Lower lobe of right lung (tissue), 2 donors: ENCODE measurements at places on chromosomes 11 and 22. TPM values are rescaled to one million over a fixed set of nuclear protein-coding genes. Genes with fewer than 3 reads are reported as not detected.
A peak's percentile ranks its signal among the peaks of the same experiment; 100 is the strongest.

GPHA2 gene
- not detected for total RNA-seq

DNA sequence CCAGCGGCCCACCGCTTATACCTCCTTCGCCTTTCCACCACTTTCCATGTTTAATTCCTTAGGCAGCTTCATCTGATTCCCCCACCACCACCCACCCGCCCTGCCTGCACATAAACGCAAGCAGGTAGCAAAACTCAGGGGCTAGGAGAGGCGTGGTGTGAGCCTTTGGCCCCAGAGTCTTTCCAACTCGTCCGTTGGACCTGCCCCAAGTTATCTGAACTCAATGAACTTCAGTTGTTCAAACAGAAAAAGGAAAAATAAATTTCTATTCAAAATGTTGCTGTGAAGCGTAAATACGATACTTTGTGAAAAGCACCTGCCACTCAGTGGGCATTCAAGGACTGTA lies 814 bp upstream of the CDON start:
- DNase-seq: no peak

- peak; percentile 56 for DNase-seq
Observed at GRCh38 chr11:2791521-2792380, 92.0 kb upstream of the KCNQ1OT1 start.

MRGPRF gene
- total RNA-seq: 11.5 TPM

B4GALNT4 gene
- 0.38 TPM for total RNA-seq

DNA sequence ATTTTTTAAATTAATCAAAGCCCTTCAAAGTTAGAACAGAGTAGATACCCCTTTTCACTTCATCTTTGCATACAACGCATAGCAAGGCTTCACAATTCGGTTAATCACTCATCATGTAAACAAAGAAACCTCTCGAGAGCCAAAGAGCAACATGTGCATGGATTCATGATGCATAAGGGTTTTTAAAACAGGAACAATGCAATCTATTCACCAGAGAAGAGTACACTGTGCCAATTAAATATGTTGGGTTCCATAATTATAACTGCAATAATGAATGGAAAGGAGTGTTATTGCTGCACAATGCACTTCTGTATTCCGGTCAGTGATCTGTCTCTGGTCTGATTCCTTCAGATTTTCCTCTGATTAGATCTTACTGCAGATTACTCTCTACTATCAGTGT lies 45.3 kb downstream of the CADM1 start:
- DNase-seq: no peak

GRCh38 chr11:66126064-66126463 lies 56.0 kb downstream of the PACS1 start:
- no peak for DNase-seq

GRCh38 chr22:37241351-37242142 lies 2.5 kb downstream of the RAC2 start:
- DNase-seq: peak; percentile 60

- no peak for DNase-seq
Observed at GRCh38 chr11:86938203-86938899, 16.8 kb downstream of the FZD4 start.

- no peak for DNase-seq
Observed at GRCh38 chr11:43779306-43779705, 98.8 kb downstream of the HSD17B12 start.

CSRP3 gene
- total RNA-seq: not detected

TEX54 gene
- not detected for total RNA-seq

DNA sequence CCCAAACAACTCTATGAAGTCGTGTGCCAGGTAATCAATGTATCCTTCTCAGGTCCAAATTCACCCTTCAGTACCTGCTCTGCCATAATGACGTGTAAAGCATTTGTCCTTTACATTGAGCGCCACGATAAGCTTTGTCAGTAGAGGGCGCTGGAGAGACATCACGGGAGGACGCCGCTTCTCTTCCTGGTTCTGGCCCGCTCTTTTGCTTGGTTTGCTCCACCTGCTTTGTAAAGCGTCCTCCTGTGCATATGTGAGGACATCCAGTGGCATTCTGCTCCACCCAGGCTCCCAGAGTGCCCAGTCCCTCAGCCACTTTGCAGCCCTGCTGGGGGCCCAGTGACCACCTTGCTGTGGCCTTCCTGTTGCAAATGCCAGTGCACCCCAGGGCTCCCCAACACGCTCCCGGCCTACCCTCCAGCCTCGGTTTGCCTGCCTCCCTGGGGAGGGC lies 61.1 kb downstream of the WT1 start:
- no peak for DNase-seq

DNA sequence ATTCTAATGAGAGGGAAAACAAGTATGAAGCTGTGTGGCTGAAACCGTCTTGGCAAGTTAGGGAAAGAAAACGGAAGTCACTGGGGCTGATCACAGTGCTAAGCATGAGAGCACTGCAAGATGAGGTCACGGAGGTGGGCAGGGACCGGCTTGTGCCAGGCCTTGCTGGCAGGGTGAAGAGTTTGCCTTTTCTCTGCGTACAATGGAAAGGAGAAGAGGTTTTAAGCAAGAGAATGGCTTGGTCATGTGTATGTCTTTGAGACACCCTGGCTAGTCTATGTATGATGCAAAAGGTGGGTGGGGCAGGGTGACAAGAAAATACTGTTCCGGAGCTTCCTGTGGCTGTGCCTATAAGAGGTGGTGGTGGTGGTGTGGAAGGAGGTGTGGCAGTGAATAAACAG lies 567.9 kb downstream of the NTM start:
- peak; percentile 60 for DNase-seq

DNA sequence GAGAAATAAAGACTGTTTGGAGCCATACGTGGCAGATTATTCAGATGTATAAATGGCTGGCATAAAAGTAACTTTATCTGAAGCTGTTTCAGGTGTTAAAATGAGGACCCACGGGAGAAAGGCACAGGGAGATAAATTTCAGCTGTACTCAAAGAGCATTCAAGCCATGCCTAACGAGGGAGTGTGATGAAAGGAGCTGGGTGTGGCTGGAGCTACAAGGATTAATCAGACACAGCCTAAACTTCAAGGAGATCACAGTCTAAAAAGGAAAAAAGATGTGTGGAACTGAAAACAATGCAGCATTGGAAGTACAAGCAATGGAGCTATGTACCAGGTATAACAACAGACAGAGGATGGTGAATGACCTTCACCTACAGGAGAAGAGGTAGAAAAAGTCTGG lies 120.8 kb upstream of the APOA1 start:
- no peak for DNase-seq

GRCh38 chr11:25758145-25758661 lies 573.7 kb upstream of the ANO3 start:
- no peak for DNase-seq

DNA sequence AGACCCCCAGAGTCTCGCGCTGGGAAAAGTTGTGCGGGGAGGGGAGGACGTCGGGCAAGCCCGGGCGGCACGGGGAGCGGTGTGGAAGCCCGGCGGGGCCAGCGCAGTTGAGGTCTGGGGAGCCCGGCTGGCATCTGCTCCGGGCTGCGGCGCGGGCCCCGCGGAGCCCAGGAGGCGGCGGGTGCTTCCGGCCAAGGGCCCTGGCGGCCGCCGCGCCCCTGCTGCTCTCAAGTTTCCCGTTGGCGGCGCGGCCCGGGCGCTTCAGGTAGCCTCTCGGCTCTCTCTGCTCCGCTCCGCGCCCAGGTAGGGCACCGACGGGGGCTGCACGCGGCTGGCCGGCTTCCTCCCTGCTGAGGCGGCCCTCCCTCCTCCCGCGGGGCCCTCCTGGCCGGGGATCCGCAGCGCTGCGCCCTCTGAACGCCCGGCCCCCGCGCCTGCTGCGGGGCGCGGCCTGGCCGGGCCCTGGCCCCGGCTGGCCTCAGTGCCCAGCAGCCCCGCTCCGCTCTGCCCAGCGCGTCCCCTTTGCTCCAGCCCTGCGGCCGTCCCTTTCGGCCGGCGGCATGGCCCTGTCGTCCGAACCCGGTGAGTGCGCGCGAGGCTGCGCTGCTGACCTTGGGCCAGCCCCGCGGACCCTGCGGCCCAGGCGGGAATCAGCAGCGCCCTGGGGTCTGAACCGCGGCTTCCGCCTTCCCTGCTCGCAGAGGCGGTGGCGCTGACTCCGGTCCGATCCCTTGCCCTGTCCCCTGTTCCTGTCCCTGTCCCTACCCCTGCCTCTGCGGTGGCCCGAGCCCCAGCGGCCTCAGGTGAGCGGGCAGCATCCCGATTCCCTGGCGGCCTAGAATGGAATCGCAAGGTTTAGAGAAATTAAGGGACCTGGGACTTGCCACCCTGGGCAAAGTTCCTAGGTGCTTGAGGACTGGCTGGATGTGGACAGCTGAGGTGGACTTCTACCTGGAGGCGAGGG lies 4.3 kb upstream of the AMPD3 start:
- peak; percentile 79 for DNase-seq

PRG3 gene
- total RNA-seq: not detected

OR10A2 gene
- total RNA-seq: not detected

DERL3 gene
- total RNA-seq: 5.8 TPM

DNA sequence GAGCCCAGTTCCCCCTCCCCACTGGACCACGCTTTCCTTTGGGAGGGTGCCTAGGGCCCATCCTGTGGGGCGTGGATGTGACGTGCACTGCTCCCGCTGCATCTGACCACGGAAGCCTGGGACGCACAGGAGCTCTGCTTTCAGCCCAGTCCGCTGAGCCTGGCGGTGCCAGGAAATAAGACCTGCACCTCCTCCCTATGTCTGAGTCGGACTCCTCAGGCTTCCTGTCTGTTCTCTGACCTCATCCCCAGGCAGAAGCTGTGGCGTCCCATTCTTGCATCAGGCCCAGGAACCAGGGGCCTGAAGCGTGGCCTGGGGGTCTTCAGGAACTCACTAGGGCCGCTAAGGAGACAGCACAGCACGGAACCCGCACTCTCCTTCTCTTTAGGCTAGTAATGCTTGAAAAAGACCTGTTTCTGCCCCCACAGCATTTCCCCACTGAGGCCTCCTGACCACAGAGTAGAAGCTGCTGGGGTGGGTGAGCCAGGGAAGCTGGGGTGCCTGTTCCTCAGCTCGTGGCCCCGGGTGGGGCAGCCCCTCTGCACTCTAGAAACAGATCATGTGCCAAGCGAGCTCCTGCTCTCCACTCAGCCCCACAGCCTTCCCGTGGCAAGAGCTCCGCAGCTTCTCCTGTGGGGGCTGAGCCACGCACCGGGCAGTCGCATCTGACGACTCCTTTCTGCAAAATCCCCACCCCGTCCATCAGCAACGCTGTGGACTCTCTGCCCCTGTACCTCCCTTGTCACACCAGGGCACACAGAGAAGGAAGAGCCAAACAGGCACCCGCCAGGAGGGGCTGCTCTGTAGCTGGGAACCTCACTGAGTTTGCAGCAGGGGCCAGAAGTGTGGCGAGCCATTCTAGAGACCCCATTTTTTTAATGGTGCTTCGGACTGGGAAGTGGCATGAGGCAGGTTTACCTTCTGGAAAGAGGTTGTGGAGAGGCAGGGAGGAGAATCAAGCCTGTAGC lies 22.6 kb downstream of the MOV10L1 start:
- no peak for DNase-seq
